Nucleus accumbens (tissue), 56 donors: ENCODE measurements at places on chromosomes 1 and 21.

DNA sequence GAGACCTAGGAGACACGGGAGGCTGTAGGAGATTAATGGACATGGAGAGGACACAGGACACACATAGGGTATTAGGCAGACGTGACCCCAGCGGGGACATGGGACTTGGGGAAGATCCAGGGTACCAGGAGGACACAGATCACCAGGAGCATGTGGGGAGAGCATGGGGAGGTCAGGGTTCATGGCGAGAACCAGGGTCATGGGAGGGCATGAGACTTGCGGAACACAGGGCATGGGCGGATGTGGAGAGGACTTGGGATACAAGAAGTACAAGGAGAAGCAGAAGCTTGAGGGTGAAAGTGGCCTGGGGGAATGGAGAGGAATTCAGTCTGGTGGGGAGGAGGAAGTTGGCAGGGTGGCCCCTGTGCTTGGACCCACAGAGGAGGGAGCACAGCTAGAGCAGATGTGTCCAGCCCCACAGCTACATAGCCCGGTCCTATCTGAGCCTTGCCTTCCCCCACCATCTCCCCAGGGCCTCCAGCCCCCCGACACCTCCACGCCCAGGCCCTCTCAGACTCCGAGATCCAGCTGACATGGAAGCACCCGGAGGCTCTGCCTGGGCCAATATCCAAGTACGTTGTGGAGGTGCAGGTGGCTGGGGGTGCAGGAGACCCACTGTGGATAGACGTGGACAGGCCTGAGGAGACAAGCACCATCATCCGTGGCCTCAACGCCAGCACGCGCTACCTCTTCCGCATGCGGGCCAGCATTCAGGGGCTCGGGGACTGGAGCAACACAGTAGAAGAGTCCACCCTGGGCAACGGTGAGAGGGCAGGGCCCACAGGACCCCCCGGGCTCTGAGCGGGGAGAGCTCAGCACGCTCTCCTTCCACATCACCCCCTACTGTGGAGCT lies 12.1 kb downstream of the TIE1 start:
- no peak for DNase-seq

DNA sequence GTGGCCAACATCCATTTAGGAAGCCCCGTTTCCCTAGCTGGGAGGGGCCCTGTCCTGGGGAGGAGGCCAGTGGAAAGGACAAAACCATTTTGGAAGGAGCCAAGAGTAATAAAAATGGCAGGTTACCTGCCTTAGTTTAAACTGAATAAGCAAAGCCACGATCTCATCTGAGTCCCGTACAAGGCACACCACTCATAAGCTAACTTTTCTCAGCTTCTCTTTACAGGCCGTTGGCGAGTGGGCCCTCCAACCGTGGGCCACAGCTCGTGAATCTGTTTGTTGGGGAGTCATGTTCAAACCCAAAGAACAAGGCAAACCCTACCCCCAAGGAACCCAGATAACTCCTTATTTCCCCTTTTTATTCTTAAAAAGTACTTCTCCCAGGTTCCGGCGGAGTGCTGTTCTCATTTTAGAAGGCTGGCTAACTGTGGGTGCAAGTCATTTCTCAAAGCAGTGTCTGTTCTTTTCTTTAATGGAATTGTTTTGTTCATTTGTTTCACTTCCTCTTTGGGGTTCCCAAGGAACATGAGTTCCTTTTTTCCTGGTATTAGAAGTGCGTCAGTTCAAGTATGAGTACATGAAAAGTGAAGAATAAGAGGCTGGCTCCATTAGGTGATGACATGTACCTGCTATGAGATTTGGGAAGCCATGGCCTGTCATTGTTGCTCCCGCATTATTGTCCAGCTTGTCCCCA lies 89.0 kb downstream of the PSMG1 start:
- no peak for DNase-seq

- no peak for DNase-seq
Observed at GRCh38 chr1:205942631-205943159, 561 bp downstream of the SLC26A9 start.

DNA sequence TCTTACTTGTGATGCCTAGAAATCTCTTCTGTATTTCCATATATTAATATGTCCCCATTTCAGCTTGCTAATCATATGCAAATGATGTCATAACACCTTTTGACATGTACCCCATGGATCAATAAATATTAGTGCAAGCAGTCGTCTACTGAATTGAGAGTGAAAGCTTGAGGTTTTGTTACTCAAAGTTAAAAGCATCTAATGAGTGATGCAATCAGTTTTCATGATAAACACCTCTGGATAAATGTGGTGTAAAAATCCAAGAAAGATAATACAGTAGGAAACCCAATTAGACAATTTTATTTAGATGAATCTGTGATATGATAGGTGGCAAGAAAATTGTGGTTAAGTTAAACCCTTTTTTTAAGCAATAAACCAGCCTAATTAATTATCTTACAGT lies 141.2 kb upstream of the DMRTA2 start:
- no peak for DNase-seq

DNA sequence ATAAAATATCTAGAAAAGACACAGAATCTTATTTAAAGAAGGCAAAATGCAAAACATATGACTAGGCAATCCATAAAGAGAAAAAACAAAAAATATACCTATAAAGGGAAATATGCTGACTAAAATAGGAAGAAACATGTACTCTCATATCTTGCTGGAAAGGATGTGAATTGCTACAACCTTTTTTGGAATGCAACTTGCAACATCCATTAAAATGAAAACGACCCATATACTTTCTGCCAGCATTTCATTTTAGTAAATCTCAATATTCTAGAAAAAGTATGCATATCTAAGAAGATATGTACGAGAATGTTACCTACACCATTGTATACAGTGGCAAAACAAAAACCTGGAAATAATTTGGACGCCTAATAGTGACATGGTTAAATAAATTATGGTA lies 56.6 kb downstream of the EDEM3 start:
- no peak for DNase-seq

DNA sequence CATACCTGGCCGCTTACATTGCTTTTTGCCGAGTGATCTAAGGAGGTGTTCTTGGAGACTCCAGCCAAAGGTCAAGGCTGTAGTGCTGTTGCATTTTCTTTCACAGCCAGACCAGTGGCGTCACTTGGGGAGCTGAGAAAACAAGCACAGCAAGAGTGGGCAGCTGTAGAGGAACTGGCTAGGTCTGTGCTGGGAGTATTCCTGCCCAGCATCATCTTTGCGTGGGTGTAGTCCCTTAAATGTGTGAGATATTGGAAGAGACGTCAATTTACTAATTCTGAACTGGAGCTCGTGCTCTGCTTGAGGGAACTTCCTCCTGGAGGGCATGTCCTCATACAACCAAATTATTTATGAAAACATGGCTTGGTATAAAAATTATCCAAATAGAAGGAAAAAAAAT lies 10.2 kb downstream of the UBIAD1 start:
- DNase-seq, result no peak

DNA sequence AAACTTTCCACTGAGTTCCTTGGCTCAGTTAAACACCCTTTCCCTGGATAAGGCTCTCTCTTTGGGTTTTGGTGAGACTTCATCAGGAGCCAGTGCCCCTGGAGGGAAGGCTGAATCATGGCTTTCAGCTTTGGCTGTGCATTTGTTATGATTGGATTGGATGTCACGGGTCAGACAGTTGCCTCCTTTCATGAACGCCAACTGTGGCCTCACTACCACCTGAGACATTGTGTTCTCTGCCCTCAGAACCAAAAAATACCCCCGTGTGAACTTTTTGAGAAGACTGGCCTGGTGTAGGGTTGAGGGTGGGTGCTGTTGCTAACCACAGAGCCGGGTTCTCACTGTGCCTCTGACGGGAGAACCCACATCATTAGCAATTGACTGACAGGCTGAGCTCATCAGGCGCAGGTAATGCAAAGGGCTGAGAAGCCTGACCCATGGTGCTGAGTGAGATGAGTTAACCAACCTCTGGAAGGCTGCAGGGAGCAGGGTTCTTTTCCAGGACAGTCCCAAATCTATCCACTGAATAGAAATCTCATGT lies 65.6 kb downstream of the HHAT start:
- no peak for DNase-seq

- DNase-seq, result no peak
Observed at GRCh38 chr1:61104220-61104671, 21.9 kb downstream of the NFIA start.

- no peak for DNase-seq
Observed at GRCh38 chr21:16800536-16801275, 712.1 kb upstream of the CXADR start.

- DNase-seq, result no peak
Observed at GRCh38 chr1:218677026-218677425, 331.9 kb downstream of the TGFB2 start.

- no peak for DNase-seq
Observed at GRCh38 chr1:25735956-25736529, 64.0 kb upstream of the SELENON start.

- DNase-seq, result no peak
Observed at GRCh38 chr21:23890652-23891051, 1716.6 kb downstream of the MRPL39 start.

DNA sequence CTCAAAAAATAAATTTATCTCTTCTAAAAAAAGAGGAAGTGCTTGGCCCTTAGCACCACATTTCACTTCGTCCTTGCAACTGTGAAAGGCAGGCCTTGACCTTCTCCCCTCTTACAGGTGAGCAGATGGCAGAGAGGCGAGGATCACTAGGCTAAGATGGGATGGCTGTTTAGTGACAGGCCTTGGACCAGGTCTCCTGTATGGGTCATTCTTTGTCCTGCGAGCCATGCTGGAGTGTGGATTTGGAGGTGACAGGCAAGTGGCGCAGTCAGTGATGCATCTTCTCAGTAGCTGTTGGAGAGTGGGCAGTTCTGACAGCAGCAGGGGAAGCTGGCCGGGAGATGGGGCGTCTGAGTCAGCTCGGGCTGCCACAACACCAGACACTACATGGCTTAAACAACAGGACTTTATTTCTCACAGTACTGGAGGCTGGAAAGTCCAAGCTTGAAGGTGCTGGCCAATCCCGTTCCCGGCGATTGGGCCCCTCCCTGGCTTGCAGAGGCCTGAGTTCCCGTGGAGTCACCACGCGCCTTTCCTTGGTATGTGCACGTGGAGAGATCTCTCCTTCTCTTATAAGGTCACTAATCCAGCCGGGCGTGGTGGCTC lies 16.5 kb downstream of the SLC27A3 start:
- no peak for DNase-seq

DNA sequence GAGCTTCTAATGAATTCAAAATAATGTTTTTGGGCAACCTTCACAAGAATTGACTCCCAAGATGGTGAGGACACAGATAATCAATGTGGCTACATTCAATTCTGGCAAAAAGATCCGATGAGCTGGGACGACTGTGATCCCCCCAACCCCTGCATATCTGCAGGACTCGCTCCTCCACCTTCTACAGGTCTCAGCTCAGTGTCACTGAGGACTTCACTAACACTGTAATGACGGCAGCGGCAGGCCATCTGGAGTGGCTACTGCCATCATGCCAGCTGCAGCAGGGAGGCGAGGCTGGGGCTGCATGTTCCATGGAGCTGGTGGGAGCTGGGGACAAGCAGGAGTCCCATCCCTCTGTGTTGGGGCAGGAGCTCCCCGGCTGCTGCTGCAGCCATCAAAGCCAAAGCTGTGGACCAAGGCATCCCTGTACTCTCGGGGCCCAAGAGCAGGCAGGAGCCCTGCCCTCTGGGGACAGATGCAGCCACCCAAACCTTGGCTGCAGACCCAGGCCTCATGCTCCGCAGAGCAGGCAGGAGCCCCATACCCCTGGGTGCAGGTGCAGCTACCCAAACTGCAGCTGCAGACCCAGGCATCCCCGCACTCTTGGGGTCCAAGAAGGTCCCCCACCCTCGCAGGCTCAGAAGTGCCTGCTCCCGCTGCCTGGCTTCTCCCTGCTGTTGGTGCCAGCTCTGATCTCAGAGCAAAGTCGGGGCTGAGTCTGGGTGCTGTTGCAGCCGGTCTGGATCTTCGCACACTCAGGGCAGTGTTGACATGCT lies 12.2 kb upstream of the DHRS3 start:
- DNase-seq, result no peak

GRCh38 chr1:236733653-236734052 lies 47.4 kb downstream of the ACTN2 start:
- DNase-seq, result no peak

DNA sequence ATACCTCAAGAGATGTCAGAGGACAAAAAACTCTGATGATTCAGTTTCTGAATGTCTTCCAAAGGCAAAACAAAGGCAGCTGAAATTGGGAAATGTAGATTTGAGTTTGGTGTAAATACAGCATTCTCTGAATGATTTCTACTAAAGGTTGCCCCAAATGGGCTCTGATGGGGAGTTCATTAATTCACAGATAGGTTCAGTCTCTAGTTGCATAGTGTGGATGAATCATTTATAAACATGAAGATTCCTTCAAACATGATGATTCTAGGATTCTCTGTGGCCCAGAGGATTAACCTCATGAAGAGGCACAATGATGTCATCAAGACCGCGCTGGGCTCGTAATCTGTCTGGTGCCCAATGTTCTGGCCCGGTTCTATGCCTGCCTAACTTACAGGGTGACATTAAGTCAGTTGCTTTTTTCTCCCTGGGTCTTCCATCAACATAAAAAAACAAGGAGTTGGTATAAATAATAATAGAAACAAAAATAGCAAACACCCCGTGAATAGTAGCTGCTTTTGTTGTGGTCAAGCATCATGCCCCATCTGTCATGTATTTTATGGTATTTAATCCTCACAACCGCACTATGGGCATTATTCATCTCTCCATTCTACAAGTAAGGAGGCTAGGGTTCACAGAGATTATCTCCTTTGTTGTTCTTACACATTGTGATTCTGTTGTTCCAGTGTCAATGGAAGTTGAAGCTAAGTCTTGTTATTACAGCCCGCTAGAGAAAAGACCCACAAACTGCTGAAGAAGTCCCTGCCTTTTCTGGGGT lies 509.6 kb upstream of the USP24 start:
- DNase-seq, result no peak

GRCh38 chr1:209643285-209644020 lies 8.8 kb downstream of the LAMB3 start:
- peak; percentile 59 for DNase-seq

GRCh38 chr1:234544087-234544579 lies 65.2 kb upstream of the TARBP1 start:
- no peak for DNase-seq

- no peak for DNase-seq
Observed at GRCh38 chr1:17674726-17675500, 80.2 kb upstream of the ACTL8 start.

- no peak for DNase-seq
Observed at GRCh38 chr1:153963850-153964331, 554 bp upstream of the SLC39A1 start.

GRCh38 chr1:36728051-36728450 lies 245.3 kb upstream of the CSF3R start:
- no peak for DNase-seq

GRCh38 chr1:20574686-20575540 lies 14.0 kb upstream of the CDA start:
- DNase-seq, result no peak
